NCI-H2227 treated with DMSO at 0.1 percent for 48 hours (cell line): ENCODE measurements at places on chromosomes 3 and 15.

- no peak for DNase-seq
Observed at GRCh38 chr15:23397779-23398178, 43.2 kb downstream of the GOLGA8S start.

- no peak for DNase-seq
Observed at GRCh38 chr15:88622605-88622975, 1.4 kb downstream of the AEN start.

- no peak for DNase-seq
Observed at GRCh38 chr3:61110576-61110975, 140.7 kb downstream of the FHIT start.

- no peak for DNase-seq
Observed at GRCh38 chr3:32395496-32395895, 3.8 kb downstream of the CMTM7 start.

- DNase-seq = no peak
Observed at GRCh38 chr3:19392150-19392549, 243.8 kb downstream of the KCNH8 start.
